GM12892 (cell line): ENCODE measurements at places on chromosomes 2 and 18.

- no peak for DNase-seq
These were observed 66.7 kb downstream of the PTPN4 start for GRCh38 chr2:119826370-119826961.

- no peak for DNase-seq
These were observed 236.0 kb upstream of the SPHKAP start for GRCh38 chr2:228417526-228417925.

GRCh38 chr18:398935-399630 is 101.4 kb downstream of the COLEC12 start:
- DNase-seq = no peak

GRCh38 chr2:69773206-69773605 is 31.3 kb downstream of the ANXA4 start:
- no peak for DNase-seq

DNA sequence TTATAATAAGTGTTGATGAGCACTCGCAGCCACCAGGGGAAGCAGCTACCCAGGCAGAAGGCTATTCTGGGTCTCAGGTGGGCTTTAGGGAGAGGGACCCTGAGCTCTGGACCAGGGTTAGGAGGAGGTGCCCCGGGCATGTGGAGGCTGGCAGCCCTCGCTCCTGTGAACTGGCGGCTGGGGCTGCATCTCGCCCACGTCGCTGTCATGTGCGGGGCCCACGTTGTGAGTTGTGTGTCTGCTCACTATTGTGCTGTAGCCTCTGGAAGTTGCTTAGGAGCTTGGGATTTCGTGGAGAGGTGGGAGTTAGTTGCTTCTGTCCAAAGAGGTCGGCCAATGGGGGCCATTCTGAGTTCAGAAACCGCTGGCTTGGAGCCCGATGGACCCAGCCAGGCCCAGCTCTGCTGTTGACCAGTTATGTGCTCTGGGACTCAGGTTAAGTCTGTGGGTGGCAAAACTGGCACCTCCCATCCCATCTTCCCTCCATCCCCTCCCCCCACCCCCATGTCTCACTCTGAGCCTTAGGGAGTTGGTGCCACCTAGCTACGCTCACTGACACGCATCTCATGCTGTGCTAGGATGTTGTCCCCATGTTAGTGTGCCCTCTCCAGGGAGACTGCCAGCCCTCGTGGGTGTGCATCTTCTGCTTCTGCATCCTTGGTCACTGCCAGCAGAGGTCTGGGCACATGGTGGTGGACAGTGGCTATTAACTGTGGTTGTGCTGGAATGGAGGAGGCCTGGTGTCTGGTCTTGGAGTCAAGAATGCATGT is 18.5 kb downstream of the RRM2 start:
- DNase-seq = no peak

- no peak for DNase-seq
These were observed 60.6 kb downstream of the FMNL2 start for GRCh38 chr2:152395572-152395971.

DNA sequence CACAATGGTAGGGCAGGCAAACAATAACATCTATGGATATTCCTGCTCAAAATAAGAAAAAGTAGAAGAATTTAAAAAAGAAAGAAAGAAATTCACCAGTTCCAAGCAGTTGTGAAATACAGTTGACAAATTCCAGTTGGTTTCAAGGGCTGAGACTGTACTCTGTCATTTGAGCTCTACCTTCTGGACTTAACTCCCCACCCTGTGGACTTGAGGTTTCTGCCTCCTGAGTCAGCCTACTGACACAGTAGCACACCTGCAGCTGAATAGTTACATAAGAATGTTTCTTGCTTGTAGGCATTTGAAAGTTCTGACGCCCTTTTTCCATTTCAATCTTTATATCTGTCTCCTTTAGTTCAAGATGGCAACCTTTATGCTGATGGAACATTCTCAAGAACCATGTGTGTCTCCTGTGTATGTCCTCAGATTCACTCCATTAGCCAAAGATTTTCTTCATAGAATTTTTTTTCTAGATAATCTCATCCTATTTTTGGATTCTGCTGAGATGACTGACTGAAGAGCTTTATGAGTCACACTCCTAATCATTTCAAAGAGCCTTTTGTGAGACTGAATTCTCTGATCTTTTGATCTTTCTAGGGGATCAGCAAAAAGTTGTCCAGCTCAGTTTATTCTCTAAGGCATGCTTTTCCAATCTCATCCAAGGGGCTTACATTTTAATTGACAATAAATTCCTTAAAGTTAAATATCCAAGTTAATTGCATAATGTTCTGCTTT is 19.1 kb downstream of the NETO1 start:
- DNase-seq = no peak

- no peak for DNase-seq
These were observed 69.3 kb upstream of the HK2 start for GRCh38 chr2:74764429-74765272.

- no peak for DNase-seq
These were observed 45.9 kb upstream of the ITGA4 start for GRCh38 chr2:181411105-181411849.

GRCh38 chr18:55234366-55235093 is 275.3 kb upstream of the CCDC68 start:
- peak; percentile 6 for DNase-seq

DNA sequence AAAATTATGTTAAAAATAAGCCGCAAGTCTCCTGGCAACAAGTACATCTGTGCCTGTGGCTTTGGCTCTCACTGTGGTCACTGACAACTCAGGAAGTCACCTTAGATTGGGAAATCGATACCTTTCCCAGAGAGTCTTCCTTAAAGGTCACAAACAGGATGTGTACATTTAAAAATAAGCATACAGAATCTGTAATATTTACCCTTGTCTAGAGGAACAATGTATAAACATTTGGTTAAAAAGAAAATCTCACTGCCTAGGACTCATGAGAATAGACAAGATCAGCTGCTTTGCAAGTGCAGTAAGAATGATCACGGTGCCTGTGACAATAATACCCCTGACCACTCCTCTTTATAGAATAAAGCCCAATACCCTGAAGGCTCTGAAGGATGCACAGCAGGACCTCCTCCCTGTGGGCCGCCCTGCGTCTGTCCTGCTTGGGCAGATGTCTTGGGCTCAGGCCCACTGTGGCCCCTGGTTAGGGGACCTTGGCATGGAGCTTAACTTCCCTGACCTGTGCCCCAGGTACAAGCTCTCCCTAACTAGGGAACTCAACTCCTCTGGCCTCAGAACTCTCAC is 98.0 kb upstream of the MGAT4A start:
- no peak for DNase-seq

GRCh38 chr2:28152585-28153280 is 239.9 kb upstream of the FOSL2 start:
- DNase-seq = no peak

- DNase-seq = no peak
These were observed 36.2 kb downstream of the CREB1 start for GRCh38 chr2:207565736-207566500.

GRCh38 chr2:170502361-170503130 is 212.6 kb upstream of the SP5 start:
- DNase-seq = no peak

GRCh38 chr2:101356521-101356920 is 30.8 kb downstream of the CREG2 start:
- no peak for DNase-seq

- no peak for DNase-seq
These were observed 102.6 kb downstream of the MCFD2 start for GRCh38 chr2:46813020-46813415.

GRCh38 chr2:31238126-31238905 is 4.4 kb downstream of the EHD3 start:
- no peak for DNase-seq

DNA sequence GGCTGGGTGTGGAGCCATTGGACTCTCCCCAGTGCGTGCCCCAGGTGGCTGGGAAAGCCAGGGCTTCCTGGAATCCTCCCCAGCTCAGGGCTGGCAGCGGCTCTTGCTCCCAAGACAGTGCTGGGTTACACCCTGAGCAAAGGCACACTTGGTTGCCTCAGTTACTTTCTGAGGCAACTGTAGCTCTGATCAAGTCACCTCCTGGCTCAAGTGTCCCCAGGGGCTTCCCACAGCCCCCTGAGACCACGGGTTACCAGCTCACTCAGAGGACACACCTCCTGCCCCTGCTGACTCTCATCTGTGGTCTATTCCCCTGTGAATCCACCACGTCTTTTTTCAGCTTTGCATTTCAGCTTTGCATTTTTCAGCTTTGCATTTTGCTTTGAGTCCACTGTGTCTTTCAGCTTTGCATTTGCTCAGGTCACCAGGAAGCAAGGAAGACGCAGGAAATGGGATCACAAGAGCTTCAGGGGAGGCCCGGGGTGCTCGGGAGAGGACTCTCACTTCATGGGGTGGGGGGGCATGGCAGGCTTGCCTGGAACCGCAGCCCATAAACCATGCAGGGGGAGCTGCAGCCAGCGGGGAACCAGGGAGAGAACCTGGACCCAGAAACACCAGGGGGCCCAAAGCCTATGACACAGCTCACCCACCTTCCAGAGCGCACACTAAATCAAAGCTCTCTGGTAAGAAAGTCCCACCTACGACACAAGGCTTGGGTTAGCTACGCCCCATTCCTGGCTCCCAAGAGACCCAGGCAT is 138.0 kb upstream of the ASB18 start:
- no peak for DNase-seq

- no peak for DNase-seq
These were observed 68.2 kb downstream of the ZNF516 start for GRCh38 chr18:76426737-76427305.

- DNase-seq = no peak
These were observed 50.8 kb upstream of the NFE2L2 start for GRCh38 chr2:177315364-177315763.

- DNase-seq = no peak
These were observed 46.5 kb downstream of the DPP10 start for GRCh38 chr2:114488841-114489530.

DNA sequence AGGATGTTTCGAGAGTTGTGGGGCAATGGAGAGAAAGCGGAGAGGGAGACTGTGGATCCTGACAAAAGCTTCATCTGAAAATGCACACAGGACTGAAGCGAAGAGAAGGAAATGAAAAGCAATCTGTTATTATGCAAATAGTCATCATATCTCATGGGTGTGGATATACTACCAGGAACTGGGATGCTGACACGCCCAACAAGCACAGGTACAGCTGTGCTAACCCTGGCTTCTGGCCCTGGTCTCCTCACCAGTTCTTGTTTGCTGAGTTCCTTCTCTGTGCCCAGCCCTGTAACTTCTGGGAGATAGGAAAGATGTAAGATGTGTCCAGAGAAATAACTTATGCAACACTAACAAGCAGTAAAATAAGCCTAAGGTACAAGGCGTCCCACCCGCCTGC is 358.8 kb downstream of the CMPK2 start:
- DNase-seq = no peak

GRCh38 chr2:85504778-85505261 is 34.1 kb upstream of the MAT2A start:
- DNase-seq = no peak

- DNase-seq = no peak
These were observed 60.4 kb downstream of the KIAA1328 start for GRCh38 chr18:36889321-36889720.

- DNase-seq = no peak
These were observed 409.1 kb downstream of the TNS1 start for GRCh38 chr2:217593732-217594131.

DNA sequence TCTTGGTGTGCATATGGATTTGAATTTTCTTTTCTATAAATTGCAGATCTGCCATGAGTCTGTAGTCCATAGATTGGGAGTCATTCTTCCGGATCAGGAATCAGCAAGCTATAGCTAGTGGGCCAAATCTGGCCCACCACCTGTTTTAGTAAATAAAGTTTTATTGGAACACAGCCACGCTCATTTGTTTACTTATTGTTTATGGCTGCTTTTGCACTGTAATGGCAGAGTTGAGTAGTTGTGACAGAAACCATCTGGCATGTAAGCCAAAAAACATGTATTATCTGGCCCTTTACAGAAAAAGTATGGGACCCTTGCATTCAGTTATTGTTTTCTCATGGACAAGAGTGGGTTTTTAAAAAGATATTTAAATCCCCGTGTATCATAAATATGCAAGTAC is 191.2 kb downstream of the LRRTM1 start:
- DNase-seq = no peak

DNA sequence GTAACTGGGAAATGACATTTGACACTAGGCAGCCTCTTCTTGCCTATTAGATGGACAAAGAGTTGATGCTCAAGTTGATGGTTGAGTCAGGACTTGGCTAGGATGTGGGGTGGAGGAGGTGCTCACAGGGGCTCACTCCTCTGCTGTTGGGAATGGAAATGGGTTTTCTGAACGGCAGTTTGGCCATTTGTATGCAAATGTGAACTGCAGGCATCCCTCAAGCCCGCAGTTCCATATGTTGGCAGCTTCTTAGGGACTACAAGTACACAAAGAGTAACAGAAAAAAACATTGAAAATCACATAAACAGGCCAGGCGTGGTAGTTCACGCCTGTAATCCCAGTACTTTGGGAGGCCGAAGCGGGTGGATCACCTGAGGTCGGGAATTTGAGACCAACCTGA is 80.8 kb downstream of the INPP5D start:
- DNase-seq = no peak

GRCh38 chr2:47050762-47051161 is 104.3 kb downstream of the STPG4 start:
- DNase-seq = no peak

- DNase-seq = no peak
These were observed 4.4 kb downstream of the LYPD6B start for GRCh38 chr2:149042881-149043280.

DNA sequence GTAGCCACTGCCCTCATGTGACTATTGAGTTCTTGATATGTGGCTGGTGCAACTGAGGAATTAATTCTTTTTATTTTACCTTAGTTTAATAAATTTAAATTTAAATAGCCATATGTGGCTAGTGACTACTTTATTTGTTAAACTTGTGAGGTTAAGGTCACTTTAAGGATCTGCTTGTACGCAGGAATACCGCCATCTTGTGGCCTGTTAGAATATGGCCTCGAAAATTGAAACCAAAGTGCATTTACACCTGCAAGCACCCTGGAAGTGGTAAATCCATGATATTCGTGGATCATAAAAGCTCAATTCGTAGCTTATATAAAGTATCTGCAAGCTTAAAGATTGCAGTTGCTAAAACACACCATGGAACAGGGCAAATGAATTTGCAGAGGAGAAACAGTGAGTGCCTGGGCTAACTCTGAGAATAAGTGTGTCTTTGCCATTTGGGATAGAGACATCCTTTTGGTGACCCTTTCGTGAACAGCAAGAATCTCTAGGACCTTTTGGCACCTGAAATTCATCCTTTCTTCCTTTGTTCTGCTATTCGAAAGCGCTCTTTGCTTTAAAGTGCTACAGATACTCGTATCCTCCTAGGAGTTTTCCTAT is 59.9 kb upstream of the REG3A start:
- DNase-seq = peak; percentile 9

- no peak for DNase-seq
These were observed 22.2 kb downstream of the RMDN2 start for GRCh38 chr2:37947306-37947705.

DNA sequence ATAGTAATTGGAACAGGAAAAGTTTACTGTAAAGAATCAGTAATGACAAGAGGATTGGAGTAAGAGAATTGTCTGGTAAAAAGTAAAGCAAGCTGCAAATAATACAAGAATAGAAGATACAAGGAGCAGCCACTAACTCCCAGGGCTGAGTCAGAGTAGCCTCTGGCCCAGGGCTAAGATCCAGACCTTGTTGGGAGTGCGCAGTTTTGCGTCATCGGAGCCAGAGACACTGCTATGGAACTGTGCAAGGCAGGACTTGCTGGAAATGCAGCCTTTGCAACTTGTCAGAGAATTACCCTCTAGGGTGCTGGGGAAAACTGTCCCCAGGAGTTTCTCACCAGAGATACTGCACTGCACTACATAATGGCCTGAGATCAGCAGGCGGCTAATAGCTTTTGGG is 135.2 kb downstream of the NYAP2 start:
- DNase-seq = no peak
